ENCODE measurements at places on chromosomes 12 and 14. TPM values are rescaled to one million over a fixed set of nuclear protein-coding genes. Genes with fewer than 3 reads are reported as not detected.

RD3L gene
- total RNA-seq, result not detected

FAIM2 gene
- total RNA-seq, result not detected

KCNMB4 gene
- total RNA-seq, result 0.13 TPM

GUCY2C gene
- total RNA-seq, result not detected

MEG3 gene
- 60.4 TPM for total RNA-seq

MYO1H gene
- not detected for total RNA-seq

PLBD1 gene
- 3.8 TPM for total RNA-seq

CHGA gene
- 1.3 TPM for total RNA-seq

MFAP5 gene
- 0.36 TPM for total RNA-seq

MYH6 gene
- not detected for total RNA-seq

TROAP gene
- 97.1 TPM for total RNA-seq

LRTM2 gene
- not detected for total RNA-seq

ADAM21 gene
- total RNA-seq, result 0.07 TPM

SELPLG gene
- 0.95 TPM for total RNA-seq

KRT85 gene
- not detected for total RNA-seq

OS9 gene
- total RNA-seq, result 122 TPM

SIX4 gene
- total RNA-seq, result 3.3 TPM

FAM181A gene
- not detected for total RNA-seq

AQP5 gene
- total RNA-seq, result not detected

HOXC11 gene
- total RNA-seq, result 0.58 TPM

SOX5 gene
- not detected for total RNA-seq

TMCC3 gene
- 1.1 TPM for total RNA-seq

DLGAP5 gene
- total RNA-seq, result 42.0 TPM

MMP19 gene
- 0.13 TPM for total RNA-seq

CDC42BPB gene
- 66.6 TPM for total RNA-seq

BHLHE41 gene
- 0.73 TPM for total RNA-seq

CD69 gene
- total RNA-seq, result not detected

P2RX7 gene
- total RNA-seq, result not detected

MAP1LC3B2 gene
- total RNA-seq, result 1.3 TPM

FERMT2 gene
- 44.4 TPM for total RNA-seq

LIN7A gene
- 0.42 TPM for total RNA-seq

SINHCAF gene
- 49.2 TPM for total RNA-seq

RERG gene
- total RNA-seq, result 0.22 TPM

OTX2 gene
- not detected for total RNA-seq

CCER1 gene
- not detected for total RNA-seq

RHEBL1 gene
- total RNA-seq, result 4.9 TPM

FAM90A1 gene
- total RNA-seq, result not detected

DNAI7 gene
- 0.33 TPM for total RNA-seq

GARIN6 gene
- total RNA-seq, result not detected

SLC17A8 gene
- total RNA-seq, result not detected

LRRC10 gene
- total RNA-seq, result not detected

CACNA2D4 gene
- not detected for total RNA-seq

FOXM1 gene
- total RNA-seq, result 97.8 TPM

RHOJ gene
- not detected for total RNA-seq

GALNT9 gene
- total RNA-seq, result 6.8 TPM

GPRC5D gene
- not detected for total RNA-seq

RTL1 gene
- 0.32 TPM for total RNA-seq

SLC25A21 gene
- total RNA-seq, result 0.53 TPM

DHRS4L2 gene
- total RNA-seq, result 30.3 TPM

CLECL1 gene
- total RNA-seq, result not detected

CEBPE gene
- total RNA-seq, result not detected

TOMM20L gene
- not detected for total RNA-seq

All from A549 treated with RU486 at 1 μM for 4 hours (cell line).